ENCODE measurements at places on chromosomes 3 and 15. TPM values are rescaled to one million over a fixed set of nuclear protein-coding genes. Genes with fewer than 3 reads are reported as not detected.

- no peak for DNase-seq
Measured at GRCh38 chr3:42164656-42165055, 73.5 kb downstream of the TRAK1 start.

DNA sequence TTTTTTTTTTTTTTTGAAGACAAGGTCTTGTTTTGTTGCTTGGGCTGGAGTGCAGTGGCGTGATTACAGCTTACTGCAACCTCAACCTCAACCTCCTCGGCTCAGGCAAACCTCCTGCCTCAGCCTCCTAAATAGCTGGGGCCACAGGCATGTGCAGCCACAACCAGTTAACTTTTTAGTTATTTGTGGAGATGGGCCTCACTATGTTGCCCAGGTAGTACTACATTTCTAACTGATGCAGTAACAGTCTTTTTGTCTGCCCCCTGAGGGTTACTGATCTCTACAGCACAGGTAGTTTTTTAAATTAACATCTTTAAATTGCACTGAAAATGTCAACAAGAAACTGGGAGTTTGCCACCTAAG is 3.4 kb upstream of the LMLN start:
- DNase-seq = no peak

- DNase-seq = no peak
Measured at GRCh38 chr15:57025264-57025926, 107.0 kb downstream of the TCF12 start.

GRCh38 chr3:84998545-84998944 is 39.8 kb downstream of the CADM2 start:
- no peak for DNase-seq

GRCh38 chr3:108011616-108012015 is 79.2 kb downstream of the CD47 start:
- no peak for DNase-seq

- no peak for DNase-seq
Measured at GRCh38 chr3:65044401-65044800, 356.6 kb upstream of the ADAMTS9 start.

The TF gene
- 0.11 TPM for total RNA-seq

The CHRM5 gene
- not detected for total RNA-seq

The GOLGA8G gene
- not detected for total RNA-seq

The ELL3 gene
- total RNA-seq = 3.0 TPM

The PLIN1 gene
- 0.46 TPM for total RNA-seq

Measured in A673 (cell line).